ENCODE measurements at places on chromosomes 6 and 20.

- no peak for DNase-seq
Observed at GRCh38 chr6:84772428-84773132, 8.2 kb upstream of the TBX18 start.

DNA sequence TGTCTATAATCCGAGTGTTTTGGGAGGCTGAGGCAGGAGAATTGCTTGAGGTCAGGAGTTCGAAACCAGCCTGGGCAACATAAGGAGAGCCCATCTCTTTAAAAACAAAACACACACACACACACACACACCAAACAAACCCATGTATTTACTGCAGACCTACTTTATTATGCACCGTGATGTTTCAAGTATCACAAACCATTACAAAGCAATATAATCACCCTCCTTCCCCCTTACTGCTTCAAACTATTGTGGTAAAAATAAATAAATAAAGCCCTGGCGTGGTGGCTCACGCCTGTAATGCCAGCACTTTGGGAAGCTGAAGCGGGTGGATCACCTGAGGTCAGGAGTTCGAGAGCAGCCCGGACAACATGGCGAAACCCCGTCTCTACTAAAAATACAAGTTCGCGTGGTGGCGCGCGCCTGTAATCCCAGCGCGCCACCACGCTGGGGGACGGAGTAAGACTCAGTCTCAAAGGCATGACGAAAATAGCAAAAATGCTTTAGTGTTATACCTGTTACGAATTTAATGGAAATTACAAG, 1.5 kb downstream of the TBCC start:
- DNase-seq = no peak

- DNase-seq = no peak
Observed at GRCh38 chr6:3041606-3042005, 26.7 kb upstream of the RIPK1 start.

GRCh38 chr6:157456524-157456829, 75.5 kb downstream of the ZDHHC14 start:
- DNase-seq = no peak

DNA sequence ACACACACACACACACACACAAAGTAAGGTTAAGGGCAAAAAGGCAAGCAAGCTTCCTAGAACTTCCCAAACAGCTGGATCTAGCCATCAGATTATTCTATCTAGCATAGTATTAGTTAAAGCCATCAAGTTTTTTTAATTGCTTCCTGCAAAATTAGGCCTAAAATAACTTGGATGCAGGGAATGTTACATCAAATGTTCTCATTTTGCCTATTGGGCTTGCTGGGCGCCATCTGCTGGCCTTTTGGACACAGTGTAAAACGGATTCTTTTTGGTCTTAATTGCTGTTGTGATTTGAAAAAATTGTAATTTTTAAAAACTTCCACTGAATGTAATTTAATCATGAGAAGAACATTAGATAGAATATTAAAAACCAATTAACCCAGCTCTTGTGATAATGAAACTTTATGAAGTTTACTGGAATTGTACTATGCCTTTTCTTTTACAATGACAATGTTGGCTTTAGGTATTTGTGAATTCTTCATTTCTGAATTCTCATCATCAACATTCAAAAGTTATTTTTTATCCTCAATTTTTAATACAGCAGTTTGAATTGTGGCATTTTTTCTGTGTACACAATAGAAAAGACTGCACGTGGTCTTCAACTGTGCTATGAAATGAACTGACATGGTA, 6.8 kb downstream of the MKKS start:
- DNase-seq = no peak

DNA sequence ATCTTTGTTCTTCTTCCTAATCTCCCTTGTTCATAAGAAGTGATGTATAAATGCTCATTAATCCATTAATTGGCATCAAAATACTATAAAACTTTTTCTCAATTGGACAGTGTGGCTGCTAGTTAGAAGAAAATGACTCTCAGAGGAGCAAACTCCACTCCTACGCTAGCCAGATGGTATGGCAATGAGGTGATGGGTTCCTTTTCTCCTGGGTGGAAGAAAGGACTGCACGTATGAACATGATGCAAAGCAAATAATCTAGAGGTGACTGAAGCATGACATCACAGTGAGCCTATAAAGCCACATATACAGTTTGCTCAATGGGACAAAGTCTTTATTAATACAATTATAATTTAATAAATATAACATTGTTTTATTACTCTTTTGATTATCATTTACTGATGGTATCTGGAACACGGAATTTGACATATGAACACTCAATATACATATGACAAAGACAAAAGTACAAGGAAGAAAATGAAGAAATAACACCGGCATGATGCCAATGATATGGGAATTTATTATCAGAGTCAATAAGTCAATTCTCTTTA, 46.4 kb upstream of the FAM83B start:
- no peak for DNase-seq

DNA sequence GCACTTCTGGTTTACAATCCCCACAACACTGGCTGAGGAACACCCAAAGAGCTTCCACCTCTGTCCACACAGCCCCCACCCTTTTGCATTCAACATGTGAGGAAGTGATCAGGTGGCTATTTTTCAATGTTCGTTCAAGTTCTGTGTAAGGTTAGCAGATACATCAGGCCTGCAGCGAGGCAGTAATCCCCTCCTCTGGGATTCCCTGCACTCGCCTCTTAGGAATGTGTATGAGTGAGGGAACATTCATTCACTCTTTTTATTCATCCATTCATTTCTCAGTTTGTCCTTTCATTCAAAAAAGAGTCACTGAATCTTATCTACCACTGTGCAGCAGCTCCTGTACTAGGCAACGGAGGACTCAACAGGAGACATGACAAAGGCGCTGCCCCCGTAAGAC, 236.4 kb upstream of the PRDM1 start:
- no peak for DNase-seq

GRCh38 chr6:2748183-2748582, 2.5 kb downstream of the MYLK4 start:
- no peak for DNase-seq

GRCh38 chr6:87791029-87791428, 89.0 kb upstream of the AKIRIN2 start:
- DNase-seq = no peak

DNA sequence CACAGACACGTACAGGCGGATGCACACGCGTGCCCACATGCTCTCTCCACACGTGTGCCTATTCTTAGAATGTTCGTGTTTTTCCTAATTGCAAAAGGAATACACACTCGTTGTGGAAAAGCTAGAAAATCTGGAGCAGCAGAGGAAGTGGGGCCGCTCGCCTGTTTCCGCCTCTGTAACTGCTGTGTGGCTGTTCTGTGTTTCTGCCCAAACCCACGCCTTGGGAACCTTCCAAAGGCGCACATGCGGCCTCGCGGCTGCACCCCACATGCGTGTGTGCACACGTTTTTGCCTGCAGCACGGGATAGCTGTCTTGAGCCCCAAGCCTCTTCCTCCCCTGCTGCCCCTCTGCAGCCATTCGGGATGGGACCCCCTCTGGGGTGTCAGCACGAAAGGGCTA, 12.2 kb downstream of the SLC17A9 start:
- no peak for DNase-seq

- DNase-seq = no peak
Observed at GRCh38 chr6:89321131-89321970, 6.3 kb upstream of the GABRR2 start.
